ENCODE measurements at places on chromosomes 16 and 17.
A peak's percentile ranks its signal among the peaks of the same experiment; 100 is the strongest.

GRCh38 chr17:7929158-7930023, at the start of gene KCNAB3:
TSS of gene KCNAB3 (minus strand) at chr17:7929856. CDS start at chr17:7929435, 421 bp downstream.
- DNase-seq, result peak; percentile 60

DNA sequence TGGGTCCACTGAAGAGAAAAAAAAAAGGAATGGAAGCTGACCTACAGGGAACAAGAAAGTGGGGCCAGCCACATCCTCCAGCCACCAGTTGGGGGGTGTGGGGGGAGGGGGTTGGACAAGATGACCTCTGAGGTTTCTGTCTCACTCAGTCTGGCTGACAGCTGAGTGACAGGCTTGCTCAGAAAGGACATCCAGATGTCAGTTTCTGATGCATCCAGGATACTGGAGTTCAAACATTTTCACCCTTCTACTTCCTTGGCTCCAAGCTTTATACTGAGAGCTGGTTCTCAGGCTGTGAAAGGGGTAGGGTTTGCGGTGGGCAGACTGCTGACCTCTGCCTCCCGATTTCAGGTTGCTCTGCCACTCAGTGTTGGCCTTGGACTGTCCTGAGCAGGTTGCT, 2178.3 kb downstream of the TP53TG3F start:
- no peak for DNase-seq

DNA sequence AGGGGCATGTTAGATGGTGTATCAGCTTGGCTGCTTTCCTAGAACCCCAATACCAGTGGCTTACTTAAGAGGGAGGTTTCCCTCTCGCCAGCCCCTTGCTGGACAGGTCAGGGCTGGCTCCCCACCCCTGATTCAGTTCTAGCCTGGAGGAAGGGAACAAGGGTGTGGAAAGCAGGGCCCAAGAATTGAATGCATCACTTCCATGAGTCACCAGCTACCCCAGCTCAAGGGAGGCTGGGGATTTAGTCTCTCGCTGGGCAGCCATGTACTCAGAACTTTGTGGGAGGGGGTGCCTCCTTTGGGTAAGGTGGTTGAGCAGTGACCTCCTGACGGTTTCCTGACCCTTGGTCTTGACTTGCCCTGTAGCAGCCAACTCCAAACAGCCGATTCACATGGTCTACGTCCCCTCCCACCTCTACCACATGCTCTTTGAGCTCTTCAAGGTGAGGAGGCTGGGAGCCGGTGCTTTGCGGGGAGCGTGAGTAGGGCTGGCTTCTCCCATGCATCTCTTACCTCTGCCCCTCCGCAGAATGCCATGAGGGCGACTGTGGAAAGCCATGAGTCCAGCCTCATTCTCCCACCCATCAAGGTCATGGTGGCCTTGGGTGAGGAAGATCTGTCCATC, 12.8 kb downstream of the PDK2 start:
- no peak for DNase-seq

GRCh38 chr16:76661691-76662235, 384.6 kb downstream of the CNTNAP4 start:
- no peak for DNase-seq

DNA sequence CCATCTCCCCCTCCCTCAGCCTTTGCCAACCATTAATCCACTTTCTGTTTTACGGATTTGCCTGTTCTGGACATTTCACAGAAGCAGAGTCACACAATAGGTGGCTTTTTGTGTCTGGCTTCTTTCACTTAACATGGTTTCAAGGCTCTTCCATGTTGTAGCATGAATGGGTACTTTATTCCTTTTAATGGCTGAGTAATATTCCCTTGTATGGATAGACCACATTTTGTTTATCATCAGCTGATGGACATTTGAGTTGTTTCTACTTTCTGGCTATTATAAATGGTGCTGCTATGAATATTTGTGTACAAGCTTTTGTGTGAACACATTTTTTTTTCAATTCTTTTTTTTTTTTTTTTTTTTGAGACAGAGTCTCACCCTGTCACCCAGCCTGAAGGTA, 175.6 kb upstream of the RPH3AL start:
- DNase-seq, result no peak

GRCh38 chr16:73298562-73298961, 250.6 kb upstream of the ZFHX3 start:
- no peak for DNase-seq

DNA sequence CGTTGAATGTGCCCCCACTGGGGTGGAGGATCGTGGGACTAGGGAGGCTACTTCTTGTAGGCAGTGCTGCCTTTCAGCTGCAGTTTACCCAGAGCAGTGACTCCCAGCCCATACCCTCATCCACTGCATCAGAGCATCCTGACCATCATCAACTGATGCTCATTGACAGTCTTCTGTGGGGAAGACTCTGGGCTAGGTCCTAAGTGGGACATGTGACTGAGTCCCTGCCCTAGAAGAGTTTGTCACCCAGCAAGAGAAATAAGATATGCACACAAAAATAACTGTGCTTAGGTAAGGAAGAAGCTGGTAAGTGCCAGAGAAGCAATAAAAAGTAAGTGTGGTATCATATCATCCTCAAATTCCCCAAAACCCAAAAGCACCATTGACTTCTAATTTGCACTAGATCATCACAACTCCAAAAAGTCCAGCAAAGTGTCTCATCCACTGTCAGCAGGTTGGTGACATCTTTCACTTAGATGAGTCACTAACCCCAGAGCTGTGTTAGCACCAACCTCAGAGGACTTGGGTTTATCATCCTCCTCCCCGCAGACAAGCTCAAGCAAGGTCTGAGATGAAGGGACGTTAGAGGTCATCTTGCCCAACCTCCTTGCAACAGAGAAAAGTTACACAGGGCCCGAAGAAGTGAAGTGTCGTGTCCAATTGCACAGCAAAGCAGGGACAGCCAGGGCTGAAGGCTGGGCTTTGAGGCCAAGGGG, 99.0 kb downstream of the CCDC182 start:
- DNase-seq, result no peak

DNA sequence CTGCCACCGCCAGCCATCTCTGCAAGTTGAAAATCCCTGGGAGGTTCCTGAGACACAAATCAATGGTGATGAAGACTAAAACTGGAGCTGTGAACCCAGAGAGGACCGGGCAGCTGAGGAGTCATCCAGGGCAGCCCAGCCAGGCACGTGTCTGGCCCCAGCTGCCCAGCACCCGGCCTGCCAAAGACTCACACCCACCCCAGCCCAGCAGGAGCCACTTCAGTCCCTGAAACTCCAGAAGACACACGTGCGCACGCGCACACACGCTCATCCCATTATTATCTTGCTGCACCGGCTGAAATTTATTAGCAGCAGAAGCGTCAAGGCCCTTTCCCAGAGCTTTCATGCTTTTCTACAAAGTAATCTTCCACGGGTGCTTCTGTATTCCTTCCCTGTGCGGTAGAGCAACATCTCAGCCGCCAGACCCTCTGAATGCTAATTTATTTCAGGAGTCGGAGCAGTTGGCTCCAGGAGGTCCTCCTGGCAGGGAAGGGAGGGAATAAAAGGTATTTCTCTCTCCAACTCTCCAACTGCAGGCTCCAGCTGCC, 59.8 kb upstream of the RBFOX3 start:
- no peak for DNase-seq

GRCh38 chr17:48575066-48575582, 3.0 kb downstream of the HOXB4 start:
- DNase-seq, result no peak

DNA sequence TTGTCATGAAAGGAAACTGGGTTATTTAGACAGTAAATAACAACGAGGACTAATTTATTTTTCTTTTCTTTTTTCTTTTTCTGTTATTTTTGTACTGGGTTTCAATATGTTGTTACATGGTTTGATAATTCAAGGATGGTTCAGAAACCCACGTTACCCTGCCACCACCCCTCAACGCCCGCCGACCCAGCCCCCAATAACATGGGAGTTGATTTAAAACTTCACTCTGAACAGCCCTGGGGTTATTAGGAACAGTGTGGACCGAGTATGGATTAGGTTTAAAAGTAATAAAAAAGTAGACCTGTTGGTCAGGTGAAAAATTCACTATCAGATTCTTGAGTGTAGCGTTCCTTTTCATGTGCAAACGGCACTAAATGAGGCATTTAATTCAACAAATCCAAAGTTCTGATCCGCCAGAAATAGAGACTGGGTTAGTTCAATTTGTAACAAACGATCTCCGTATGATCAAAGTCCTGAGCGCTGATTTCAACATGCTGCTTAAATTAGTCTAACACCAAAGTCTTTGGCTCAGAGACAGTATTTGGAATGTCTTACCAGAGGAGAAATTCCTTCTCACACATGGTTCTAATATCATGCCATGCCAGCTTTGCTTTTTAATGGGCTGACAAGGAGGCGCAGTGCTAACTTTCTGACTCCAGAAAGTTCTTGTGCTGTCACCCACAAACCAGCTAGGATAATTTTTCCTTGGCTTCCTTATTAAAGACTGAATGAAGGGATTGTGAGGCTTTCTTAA, 173.1 kb upstream of the IRX3 start:
- no peak for DNase-seq

- DNase-seq, result no peak
Observed at GRCh38 chr17:77691216-77692085, 267.1 kb upstream of the TNRC6C start.

Measured in activated CD4-positive, alpha-beta T cell treated with anti-CD3 and anti-CD28 coated beads, Interleukin-2, amount 10 ng/mL, durations not matched to agents 7 days and 5 days (primary cell).